ENCODE measurements at places on chromosomes 12 and 14. TPM values are rescaled to one million over a fixed set of nuclear protein-coding genes. Genes with fewer than 3 reads are reported as not detected.

- DNase-seq = no peak
These were observed 19.0 kb downstream of the RACGAP1 start for GRCh38 chr12:50006280-50006679.

DNA sequence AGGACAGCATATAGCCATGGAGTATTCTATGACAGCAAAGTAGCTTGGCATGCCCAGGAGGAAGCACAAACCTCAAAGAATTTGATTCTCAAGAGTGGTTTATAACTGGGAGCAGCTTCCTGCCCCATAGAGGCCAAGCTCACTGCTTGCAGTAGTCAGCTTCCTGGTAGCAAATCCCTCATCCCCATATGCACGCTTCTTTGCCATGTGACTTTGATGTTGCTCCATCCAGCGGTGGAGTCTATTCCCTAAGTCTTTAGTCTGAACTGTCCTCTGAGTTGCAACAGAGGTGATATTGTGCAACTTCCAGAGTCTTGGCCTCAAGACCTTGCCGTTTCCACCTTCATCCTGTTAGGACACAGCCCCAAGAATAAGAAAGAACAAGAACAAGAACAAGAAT lies 996.8 kb upstream of the TMEM132C start:
- no peak for DNase-seq

IL31 gene
- polyA plus RNA-seq = not detected

DNA sequence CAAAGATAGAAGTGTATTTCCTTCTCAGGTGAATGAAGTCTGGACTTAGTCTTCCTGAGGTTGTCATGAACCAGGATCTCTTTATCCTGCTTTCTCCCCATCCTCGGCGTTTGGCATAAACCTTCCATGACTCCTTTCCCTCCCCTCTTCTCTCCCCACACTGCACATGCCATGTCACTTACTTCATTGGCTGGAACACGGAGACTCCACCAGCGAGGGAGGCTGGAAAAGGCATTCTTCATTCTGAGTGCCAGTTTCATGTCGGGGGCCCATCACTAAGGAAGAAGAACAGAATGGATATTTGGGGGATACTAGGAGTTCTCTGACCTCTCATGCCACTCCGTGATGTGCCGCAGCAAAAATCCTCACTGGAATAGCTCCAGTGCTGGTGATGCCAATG lies 105.6 kb downstream of the VCPKMT start:
- DNase-seq = no peak

SMIM41 gene
- 0.07 TPM for polyA plus RNA-seq

AKAP3 gene
- polyA plus RNA-seq = 0.22 TPM

PPHLN1 gene
- polyA plus RNA-seq = 34.7 TPM

NRXN3 gene
- polyA plus RNA-seq = not detected

TAS2R42 gene
- polyA plus RNA-seq = not detected

GRCh38 chr14:104724407-104724980 lies 465 bp downstream of the ADSS1 start:
- no peak for DNase-seq

DNA sequence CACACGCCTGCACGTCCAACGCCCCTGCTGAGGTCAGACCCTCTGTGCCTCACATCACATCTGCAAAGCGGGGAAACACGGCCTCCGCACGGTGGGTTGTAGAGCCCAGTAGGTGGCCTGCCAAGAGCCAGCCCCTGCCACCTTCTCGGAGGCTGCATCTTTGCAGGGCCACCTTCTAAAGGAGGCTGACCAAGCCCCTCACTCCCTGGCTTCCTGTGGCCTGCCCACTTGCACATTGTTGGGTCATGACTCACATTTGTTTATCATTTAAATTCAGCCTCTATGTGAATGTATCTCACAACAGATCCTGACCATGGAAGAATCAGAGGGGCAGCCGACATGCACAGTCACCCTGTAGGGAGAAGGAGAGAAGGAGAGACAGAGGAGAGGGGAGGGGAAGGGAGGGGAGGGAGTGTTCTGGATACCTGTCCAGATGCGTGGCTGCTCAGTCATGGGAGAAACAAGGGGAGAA lies 319.5 kb upstream of the DIO3 start:
- DNase-seq = no peak

- DNase-seq = no peak
These were observed 217.1 kb downstream of the EXOC5 start for GRCh38 chr14:57051633-57052032.

GRCh38 chr12:1272142-1272541 lies 281.1 kb downstream of the ERC1 start:
- no peak for DNase-seq

DNA sequence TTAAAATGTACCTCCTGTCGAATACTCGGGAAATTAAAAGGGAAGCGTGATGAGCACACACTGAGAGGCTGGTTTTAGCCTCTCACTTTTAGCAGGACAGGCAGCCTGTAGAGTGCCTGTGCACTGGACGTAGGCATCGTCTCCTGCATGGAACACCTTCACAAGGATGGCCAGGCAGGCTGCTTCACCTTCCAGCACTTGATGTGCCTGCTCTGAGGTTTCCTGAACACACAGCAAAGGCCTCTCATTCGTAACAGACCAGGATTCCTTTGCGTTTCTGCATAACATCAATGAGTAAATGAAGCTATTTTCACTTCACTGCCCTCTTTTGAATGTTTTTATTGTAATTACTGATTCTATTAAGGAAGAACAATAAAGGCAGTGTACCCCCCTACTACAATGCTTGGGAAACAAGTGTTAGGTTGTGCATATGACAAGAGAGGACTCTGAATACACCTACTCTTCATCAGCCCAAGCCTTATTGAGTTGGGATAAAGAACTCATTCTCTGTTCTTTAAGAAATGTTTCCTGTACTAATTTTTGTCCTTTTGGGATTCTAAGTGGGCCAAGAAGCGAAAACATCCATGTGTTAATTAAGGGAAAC lies 1077.6 kb upstream of the FOXG1 start:
- no peak for DNase-seq

GRCh38 chr12:80186727-80187217 lies 87.4 kb downstream of the OTOGL start:
- DNase-seq = peak; percentile 82

DNA sequence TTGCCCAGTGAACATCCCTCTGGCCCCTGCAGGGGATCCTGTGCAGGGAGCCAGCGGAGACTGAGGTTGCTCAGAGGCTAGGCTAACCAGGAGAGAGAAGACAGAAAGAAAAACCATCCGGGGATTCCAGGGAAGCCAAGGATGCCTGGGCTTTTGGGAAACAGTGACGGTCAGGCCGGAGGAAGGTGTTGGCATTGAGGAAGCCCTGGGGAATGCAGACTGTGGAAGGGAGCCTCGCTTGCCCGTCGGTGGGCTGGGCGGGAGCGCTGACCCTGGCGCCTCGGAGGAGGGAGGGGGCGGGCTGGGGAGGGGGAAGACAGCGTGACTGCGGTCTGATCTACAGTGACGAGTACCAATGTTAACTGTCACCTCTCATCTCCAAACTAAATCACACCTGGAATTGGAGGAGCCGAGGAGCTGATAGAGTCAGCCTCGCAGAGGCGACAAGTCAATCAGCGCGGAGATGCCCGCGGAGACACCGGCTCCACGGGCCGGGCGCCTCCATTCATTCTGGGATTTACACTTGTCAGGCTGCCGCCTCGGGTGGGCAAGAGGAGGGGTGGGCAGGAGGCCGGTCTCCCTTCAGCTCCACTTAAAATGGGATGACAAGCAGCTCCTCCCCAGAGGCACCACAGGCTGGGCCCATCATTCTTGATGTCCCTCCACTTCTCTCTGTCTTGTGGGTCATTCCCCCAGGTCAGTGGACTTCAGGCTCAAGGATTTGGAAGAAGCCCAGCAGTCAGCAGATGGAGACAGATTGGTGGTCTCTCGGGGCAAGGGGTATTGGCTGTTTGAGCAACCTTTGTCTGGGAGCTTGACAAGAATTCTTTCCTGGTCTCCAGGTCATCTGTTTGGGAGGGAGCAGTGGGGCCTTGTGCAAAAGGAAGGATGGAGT lies 20.4 kb upstream of the GPATCH2L start:
- DNase-seq = no peak

GRCh38 chr12:43028826-43029225 lies 439.3 kb upstream of the PRICKLE1 start:
- DNase-seq = no peak

DNA sequence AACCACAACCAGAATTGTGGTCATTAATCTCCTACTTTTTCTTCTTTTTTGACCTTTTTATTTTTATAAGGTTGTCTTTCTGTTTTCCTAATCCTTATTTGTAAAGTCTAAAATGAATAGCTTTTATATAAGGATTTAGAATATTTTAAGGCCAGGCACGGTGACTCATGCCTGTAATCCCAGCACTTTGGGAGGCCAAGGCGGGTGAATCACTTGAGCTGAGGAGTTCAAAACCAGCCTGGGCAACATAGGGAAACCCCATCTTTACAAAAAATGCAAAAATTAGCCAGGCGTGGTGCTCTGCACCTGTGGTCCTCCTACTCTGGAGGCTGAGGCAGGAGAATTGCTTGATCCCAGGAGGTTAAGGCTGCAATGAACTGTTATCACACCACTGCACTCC lies 55.1 kb downstream of the IFT81 start:
- no peak for DNase-seq

PRPH gene
- 0.12 TPM for polyA plus RNA-seq

HPD gene
- polyA plus RNA-seq = 195 TPM

TAS2R43 gene
- polyA plus RNA-seq = 0.15 TPM

DNA sequence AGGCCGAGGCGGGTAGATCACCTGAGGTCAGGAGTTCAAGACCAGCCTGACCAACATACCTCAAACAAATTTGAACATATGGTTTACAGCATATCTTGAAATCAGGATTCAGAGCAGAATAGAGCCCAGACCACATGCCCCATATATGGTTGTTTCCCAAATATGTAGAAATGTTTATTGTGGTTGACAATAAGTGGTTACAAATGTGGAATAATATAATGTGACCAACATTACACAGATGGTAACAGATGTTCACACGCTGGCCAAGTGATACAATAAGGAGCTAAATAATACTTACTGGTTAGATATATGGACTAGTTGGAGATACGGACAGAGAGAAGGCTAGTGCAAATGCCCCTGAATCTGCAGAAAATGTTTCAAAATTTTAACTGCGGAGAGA lies 85.3 kb downstream of the MAPKAPK5 start:
- DNase-seq = no peak

GRCh38 chr12:64560396-64561301 lies 49.6 kb upstream of the RASSF3 start:
- DNase-seq = no peak

DNA sequence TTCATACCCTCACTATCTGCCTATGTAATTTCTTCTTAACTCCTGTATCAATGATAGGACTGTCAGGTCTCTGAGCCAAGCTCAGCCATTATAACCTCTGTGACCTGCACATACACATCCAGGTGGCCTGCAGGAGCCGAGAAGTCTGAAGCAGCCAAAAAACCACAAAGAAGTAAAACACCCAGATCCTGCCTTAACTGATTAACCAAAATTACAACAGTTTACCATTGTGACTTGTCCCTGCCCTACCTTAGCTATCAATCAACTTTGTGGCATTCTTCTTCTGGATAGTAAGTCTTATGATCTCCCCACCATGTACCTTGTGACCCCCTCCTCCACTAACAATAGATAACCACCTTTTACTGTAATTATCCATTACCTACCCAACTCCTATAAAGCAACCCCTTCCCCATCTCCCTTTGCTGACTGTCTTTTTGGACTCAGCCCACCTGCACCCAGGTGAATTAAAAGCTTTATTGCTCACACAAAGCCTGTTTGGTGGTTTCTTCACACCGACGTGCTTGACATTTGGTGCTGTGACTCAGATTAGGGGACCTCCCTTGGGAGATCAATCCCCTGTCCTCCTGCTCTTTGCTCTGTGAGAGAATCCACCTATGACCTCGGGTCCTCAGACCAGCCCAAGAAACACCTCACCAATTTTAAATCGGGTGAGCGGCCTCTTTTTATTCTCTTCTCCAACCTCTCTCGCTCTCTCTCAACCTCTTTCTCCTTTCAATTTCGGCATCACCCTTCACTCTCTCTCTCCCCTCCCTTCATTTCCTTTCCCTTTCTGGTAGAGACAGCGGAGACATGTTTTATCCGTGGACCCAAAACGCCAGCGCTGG lies 11.5 kb upstream of the LGMN start:
- DNase-seq = no peak

DNA sequence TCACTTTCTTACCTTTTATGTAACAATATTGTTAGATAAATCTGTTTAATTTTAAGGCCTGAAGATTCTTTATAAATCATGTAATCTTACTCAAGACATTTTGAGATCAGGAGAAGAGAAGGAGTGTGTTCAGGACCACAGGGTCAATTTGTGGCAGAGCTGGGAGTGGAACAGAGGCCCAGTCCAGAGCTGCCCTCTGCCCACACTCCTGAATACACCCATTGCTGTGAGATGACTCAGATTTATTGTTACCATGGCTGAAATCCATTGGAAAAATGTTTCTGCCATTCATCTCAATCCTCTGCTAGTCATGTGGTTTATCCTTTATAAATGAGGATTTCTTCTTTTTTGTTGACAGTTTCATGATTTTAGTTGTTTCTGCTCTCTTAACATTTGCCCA lies 100.5 kb upstream of the STXBP6 start:
- DNase-seq = no peak

DAO gene
- 0.34 TPM for polyA plus RNA-seq

- no peak for DNase-seq
These were observed 74.3 kb upstream of the PLEKHG7 start for GRCh38 chr12:92628476-92628875.

- no peak for DNase-seq
These were observed 6.0 kb downstream of the RAD9B start for GRCh38 chr12:110508071-110508586.
